DMS53 (cell line): ENCODE measurements at places on chromosomes 7 and 10.

DNA sequence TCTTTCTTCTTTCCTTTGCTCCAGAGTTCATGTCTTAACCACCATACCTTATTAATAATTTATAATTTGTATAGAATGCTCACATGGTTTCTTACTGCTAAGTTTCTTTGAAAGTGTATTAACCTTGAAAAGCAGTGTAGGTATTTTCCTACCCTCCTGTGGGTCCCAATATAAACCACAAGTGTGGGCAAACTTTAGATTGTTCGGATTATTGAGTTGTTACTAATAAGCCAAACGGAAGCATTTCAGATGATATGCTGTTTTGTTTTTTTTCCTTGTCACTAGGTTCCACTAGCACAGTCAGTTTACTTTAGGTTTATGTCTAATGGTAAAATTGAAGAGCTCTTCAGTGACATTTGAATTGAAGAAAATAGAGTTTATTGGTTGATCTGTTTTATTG, 10.2 kb downstream of the SSBP1 start:
- DNase-seq: no peak

GRCh38 chr10:129965959-129966358, 1.9 kb upstream of the EBF3 start:
- DNase-seq: no peak

DNA sequence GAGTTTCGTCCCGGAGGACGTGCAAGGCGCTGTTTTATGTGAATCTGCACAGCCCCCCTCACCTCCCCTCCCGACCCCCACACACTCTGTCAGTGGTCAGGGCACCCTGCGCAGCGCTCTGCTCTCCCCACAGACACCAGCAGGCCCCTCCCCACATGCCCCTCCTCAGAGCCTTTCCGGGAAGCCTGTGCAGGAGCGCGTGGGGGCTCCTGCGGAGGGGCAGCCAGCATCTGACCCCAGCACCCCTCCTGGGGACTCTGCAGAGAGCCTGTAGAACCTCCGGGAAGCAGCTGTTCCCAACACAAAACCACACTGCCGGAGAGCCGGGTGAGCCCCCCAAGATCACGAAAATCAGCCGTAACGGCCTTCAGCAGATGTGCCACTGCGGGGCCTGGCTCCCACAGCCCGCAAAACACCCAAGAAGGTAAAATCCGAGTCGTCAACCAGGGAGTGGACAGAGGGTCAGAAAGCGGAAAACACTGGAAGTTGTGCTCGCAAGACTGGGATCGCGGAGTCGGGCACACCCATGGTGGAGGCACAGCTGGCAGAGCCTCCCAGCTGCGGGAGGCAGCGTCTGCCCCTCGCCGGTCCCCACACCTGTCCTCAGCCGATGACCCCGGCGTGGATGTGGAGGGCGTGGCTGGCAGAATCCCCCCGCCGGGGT, 53.8 kb upstream of the PDGFA start:
- no peak for DNase-seq

GRCh38 chr7:106563466-106564150, 97.3 kb downstream of the CCDC71L start:
- DNase-seq: peak; percentile 51

GRCh38 chr10:12589291-12589690, 239.9 kb downstream of the CAMK1D start:
- no peak for DNase-seq

- no peak for DNase-seq
Measured at GRCh38 chr10:43230909-43231522, 35.8 kb downstream of the RASGEF1A start.

- DNase-seq: no peak
Measured at GRCh38 chr7:2729893-2730716, 42.1 kb downstream of the AMZ1 start.

- DNase-seq: no peak
Measured at GRCh38 chr7:156665101-156665500, 24.5 kb downstream of the RNF32 start.

GRCh38 chr10:60237977-60238758, 151.5 kb downstream of the ANK3 start:
- DNase-seq: peak; percentile 65

GRCh38 chr10:119343011-119343601, 135.7 kb downstream of the GRK5 start:
- DNase-seq: no peak

DNA sequence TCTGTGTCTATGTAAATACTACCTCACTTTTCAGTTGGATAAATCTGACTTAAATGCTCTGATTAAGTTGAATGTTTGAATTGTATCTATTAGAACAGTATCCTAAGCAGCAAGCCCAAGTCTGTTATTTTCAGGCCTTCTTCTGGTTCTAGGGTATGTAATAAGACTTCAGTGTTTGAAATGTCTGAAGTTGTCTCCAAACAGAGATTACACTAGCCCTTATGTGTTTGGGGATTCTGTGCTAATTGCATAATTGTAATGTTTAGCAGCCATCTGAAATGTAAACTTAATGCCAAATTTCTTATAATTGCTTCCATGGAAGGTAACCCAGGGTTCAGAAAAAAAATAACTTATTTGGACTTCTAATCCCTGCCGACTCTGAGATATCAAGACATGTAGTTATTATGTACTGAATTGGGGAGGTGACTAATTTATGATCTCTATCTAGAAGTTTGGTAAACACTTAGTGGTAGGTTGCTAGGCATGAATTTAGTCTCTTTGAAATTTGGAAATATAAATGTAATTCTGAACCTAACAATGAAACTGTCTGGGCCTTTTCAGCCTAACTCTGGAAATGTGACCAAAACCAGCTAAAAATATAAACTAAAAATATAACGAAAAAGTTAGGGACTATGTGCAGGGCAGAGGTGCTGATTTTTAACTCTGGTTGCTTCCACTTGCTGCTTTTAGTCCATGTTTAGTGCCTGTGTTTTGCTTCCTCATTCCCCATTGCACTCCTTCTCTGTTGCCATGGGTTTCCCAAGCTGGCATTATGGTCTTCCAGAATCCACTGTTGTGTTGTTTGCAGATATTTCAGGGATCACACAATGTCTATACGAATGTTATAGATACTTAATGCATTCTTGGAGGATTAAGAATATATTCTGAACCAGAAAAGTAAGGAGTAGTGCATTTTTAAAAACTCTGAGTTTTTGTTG, 54.8 kb downstream of the MCU start:
- peak; percentile 45 for DNase-seq

- no peak for DNase-seq
Measured at GRCh38 chr10:71694567-71694968, 25.0 kb downstream of the C10orf105 start.

DNA sequence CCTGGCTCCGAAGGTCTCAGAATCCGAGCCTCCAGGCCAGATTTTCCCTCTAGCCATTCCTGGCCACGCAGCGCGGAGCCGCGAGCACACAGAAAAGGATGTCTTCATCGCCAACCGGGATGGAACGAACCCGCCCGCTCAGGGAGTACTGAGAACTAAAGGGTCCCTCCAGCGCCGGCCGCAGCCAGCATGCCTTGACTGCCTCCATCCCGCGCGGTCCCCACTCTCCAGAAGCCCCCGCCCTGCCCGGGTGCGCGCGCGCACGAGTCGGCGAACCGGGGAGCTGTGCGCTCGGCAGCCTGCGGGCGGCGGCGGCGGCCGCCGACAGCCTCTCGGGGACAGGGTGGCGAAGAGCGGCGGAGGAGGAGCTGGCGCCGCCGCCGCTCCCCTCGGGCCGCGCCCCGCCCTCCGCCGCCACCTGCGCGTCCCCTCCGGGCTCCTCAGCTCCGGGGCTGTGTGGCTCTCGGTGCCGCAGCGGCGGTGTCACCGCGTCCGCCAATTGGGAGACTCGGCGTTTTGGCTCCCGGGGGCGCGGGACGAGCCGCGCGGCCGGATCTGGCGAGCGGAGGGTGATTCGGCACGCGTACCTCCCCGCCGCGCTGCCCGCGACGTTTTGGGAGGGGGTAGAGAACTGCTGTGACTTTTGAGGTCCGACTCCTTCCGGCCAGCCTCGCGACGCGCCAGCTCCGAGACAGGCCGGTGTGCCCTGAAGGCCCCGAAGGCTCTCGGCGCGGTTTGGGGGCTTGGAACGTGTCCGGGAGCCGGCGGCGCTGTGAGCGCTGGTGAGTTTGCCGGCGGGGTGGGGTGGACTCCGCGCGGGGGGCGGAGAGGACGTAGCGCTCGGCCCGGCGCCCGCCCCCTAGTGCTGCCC, 453 bp upstream of the GALNT17 start:
- DNase-seq: no peak

DNA sequence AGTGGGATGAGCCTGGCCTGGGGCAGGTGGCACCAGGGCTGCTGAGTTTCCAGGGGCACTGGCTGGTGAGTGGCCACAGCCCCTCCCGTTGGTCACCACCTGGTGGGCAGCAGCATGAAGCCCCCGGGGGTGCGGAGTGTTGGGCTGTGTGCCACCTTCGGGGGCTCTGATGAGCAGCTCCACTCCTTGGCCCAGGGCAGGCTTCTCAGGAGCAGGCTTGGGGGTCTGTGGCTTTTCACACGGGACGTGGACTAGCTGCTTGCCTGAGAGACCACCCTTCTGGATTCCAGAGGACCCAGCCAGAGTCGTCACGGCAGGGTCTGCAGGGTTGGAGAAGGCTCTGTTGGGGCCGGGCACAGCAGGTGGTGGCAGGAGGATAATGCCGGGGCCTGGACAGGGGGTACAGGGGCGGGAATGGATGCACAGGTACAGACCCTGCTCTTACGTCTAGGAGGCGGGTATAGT, 193.1 kb downstream of the ADARB2 start:
- DNase-seq: no peak

GRCh38 chr10:74092372-74092771, 58.3 kb downstream of the AP3M1 start:
- no peak for DNase-seq

- no peak for DNase-seq
Measured at GRCh38 chr10:12796401-12797160, 204.9 kb downstream of the CCDC3 start.

DNA sequence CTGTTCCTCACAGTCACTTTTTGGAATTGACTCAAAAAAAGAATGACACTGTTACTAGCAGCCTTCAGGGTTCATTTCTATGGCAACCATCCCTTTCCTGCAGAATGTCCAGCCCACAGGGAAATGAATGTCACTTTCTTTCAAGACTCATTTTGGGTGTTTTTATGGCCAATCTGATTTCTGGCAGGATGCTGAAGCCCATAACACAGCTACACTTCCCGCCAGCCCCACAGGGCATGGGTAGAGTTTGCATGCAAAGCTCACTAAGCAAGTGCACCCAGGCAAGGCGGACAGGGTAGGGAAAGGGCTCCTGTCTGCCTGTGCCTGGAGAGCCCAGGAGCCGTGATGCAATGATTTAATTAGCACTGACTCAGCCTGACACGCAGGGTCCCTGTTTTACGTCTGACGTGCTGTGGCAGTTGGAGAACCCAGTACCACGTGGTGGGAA, 26.1 kb upstream of the GPAM start:
- no peak for DNase-seq

DNA sequence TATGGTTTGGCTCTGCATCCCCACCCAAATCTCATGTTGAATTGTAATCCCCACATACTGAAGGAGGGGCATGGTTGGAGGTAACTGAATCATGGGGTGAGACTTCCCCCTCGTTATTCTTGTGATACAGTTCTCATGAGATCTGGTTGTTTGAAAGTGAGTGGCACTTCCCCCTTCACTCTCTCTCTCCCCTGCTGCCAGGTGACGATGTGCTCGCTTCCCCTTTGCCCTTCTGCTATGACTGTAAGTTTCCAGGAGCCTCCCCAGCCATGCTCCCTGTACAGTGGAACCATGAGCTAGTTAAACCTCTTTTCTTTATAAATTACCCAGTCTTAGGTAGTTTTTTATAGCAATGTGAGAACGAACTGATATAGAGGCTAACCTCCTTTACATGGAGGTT, 16.6 kb downstream of the PLPP4 start:
- no peak for DNase-seq

GRCh38 chr10:75070961-75071428, 40.5 kb upstream of the SAMD8 start:
- no peak for DNase-seq

DNA sequence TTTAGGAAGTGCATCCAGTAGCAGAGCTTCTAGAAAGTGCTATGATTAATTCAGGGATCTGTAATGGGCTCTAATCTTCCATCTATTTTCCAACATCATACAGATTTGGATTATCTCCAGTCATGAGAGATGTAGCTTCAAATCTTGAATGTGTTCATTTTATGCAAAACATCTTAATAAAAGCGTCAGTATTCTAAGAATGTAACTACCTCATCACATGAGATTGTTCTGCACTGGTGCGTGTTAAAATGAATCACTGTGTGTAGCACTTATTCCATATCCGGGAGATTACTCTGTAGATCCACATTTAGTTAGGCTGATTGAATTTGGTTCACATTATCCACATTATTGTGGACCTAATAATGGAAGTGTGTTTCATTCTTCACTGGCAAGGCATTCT, 344.9 kb upstream of the CHRM2 start:
- no peak for DNase-seq

- DNase-seq: peak; percentile 33
Measured at GRCh38 chr7:103990991-103991390, 1.5 kb upstream of the RELN start.
